Upper lobe of left lung (tissue), 6 donors: ENCODE measurements at places on chromosomes 1 and 21.

DNA sequence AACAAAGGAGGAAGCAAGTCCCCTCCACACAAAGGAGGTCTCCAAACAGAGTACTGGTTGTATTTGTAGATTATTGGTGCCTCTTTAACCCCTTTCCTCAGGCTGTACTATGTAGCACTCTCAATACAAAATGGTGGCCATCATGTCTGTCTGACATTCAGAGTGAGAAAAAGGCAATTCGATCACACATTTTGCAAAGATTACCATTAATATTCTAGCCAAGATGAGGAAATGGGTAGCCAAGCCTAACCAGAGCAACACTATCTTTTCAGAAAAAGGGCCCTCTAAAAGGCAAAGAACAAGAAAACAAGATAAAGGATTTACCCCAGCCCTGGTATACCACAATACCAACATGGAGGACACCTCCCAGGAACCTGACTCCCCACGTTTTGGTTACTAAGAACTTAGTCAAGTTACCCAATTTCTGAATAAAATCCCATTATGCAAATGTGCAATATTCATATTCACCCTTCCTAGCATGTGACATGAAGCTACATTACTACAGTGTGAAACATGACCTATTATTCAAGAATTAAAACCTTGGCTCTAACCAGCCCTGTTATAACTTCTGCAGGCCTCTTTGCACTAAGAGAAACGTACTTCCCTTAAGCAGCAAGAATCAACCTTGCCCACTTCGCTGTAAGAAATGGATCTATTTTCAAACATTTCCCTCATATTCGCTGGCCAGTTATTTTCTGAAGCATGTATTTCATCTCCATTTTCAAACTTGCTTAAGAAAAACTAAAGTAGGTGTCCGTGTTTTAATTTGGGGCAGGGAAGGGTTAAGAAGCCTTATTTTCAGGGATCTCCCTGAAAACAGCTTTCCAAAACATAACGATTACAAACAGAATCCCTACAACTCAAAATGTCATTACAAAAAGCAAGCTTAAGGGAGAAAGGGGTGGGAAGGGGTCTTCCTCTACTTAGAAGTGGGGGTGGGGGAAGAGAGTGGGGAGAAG lies 2.1 kb downstream of the KDM5B start:
- no peak for DNase-seq

- no peak for DNase-seq
Observed at GRCh38 chr1:153760440-153760839, 14.8 kb upstream of the SLC27A3 start.

DNA sequence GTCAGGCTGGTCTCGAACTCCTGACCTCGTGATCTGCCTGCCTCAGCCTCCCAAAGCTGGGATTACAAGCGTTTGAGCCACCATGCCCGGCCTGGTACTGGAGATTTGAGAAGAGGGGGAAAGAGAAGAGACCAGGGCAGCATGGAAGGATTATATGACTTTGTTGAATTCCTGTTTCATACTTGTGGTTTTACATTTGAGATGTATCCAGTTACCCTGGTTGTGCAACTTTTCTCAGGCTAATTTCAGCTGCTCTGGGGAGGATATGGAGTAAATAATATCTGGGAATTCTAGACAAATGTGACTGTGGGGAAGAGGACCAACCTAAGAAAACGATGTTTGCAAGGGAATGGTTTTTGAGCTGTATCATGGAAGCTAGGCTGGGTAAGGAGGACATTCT lies 89.5 kb upstream of the GREM2 start:
- DNase-seq = no peak

DNA sequence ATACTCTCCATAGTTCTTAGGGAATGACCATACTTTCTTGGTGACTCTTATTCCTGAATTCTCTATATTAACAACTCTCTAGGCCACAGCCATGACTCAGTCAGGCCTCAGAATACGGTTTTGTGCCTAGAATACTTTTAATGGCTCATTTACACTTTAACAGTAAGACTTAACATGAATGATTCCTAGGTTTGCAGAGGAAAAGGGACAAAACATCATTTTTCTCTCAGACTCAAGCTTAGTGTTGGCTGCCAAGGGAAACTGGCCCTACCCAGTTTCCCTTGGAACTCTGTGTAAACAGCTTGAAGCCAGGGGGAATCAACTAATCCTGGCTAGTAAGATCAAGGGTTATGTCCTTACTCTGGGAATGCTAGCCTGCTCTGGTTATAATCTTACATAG lies 164.9 kb upstream of the PKN2 start:
- DNase-seq = no peak

DNA sequence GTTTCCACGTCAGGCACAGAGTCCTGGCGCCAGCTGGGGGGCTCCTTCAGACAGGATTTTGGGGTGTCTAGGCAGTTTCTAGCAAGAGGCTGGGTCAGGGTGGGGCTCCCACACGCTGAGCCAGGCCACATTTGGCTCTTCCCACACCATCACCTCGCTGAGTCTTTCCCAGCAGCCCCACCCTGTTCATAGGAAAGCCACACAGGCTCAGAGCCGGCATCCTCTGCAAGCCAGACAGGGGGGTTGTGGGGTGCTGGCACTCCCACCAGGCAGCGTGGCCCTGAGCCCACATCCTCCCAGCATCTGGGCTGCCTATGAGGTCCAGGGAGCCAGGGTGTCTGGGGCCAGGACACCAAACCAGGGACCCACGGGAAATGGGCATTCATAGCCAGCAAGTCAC lies 2.8 kb upstream of the GPR153 start:
- DNase-seq = no peak

GRCh38 chr1:147853391-147853790 lies 49.2 kb upstream of the GJA8 start:
- DNase-seq = no peak
